CD4-positive, alpha-beta T cell treated with Interleukin-10 for 1 hour (primary cell): ENCODE measurements at places on chromosomes 12 and 14.
A peak's percentile ranks its signal among the peaks of the same experiment; 100 is the strongest.

DNA sequence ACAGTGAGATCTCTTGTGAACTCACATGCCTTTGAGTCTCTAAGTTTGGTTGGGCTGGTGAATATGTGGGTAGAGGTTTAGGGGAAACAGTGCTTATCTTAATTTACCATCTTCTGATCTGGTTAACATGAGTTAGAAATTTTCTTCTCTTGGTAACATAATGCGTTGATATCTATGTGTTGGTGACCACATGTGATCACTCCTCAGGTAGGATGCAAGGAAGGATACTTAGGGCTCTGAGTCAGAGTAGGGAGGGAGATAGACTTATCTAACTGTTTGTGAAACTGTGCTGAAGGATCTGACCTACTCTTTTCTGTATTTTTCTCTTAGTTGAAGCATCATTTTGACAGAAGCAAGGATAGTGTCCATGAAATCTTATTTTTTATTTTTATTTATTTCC, 23.1 kb downstream of the FAM234B start:
- DNase-seq = no peak

GRCh38 chr14:38618514-38618913, 362.6 kb upstream of the CLEC14A start:
- no peak for DNase-seq

DNA sequence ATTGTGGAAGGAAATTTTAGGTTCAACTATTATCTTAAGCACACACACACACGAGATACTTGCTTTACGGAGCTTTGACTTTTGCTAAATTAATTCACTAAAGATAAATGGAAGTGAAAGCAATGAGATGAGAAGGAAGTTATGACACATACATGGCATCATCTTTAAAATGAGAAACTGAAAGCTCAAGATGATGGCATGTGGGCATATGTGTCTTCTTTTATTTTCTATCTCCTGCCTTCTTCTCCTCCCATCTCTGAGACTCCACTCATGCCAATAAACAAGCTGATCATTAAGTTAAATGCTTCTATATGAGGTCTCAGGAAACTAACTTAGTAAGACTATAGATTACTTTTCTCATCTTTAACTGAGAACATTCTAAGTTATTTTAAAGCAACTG, 216.7 kb downstream of the MED13L start:
- peak; percentile 47 for DNase-seq

- DNase-seq = no peak
Observed at GRCh38 chr14:76465664-76466063, 89.7 kb downstream of the ESRRB start.

DNA sequence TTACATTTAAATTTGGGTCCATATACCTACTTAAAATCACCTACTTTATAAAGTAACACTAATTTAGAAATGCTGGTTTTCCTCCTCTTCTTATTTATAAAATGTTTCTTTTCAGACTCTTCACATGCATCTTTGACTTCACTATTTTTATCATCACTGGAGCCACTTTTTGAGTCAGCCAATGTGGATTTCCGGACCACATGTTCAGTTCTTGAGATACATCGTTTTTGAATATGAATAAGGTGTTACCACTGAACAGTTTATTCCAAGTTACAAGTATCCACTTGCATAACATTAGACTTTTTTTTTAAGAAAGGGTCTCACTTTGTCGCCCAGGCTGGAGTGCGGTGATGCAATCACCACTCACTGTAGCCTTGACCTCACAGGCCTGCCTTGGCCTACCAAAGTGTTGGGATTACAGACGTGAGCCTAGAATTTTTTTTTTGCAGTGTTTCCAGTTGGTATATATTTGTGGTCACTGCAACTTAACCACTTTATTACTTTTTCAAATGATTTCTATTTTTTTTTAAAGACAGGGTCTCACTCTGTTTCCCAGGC, 5.7 kb downstream of the FNTB start:
- no peak for DNase-seq

DNA sequence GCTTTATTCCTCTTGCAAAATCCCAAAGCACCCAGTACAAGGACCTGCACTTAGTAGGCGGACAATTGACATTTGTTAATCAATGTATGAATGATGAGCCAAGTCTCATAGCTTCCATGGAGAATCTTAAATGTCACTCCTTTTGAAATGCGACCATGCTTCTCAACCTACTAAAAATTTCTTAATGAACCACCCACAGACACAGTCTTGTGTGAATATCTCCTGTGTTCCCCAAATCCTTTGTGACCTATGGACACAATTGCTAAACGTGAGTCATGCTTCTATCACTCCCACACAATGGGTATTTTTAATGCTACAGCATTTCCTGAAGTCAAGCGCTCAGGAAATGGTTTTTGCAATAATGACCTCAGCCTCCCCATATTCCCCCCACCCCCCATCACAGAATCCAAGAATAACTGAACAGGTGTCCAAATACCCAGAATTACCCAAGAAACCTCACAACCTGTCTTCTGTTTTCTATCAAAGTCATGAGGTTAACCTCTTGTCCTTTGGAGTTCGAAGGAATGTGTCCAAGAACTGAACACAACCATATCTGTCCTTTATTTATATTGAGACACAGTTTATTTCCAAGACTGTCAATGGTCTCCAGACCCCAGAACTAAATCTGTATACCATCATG, 163.6 kb upstream of the PLEKHG7 start:
- peak; percentile 50 for DNase-seq

- no peak for DNase-seq
Observed at GRCh38 chr14:104521816-104522745, 57.5 kb upstream of the C14orf180 start.

DNA sequence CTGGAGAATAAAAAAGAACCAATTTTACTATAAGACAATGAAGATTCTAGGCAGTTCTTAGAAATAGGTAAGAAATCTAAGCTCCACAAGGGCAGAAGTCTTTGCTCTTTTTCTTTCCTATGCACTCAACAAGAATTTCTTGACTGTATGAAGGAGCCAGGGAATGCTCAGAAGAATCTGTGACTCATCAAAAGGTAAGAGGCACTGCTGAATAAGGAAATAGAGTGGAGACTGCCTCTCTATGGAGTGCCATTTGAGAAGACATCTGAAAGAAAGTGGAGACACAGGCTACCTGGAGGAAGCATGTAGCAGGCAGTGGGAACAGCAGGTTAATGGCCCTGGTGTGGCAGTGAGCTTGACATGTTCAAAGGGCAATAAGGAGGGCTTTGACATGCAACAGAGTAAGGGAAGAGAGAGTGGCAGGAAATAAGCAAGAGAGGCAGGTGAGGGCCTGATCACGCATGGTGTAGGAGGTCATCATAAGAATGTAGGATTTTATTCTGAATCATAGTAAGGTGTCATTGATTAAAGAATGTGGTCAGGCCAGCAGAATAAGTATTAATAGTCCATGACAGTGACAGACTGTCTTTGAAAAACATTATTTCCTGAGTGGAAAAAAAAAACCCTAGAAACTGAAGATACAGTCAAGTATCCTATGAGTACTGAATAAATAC, 446.7 kb upstream of the GARIN6 start:
- no peak for DNase-seq

DNA sequence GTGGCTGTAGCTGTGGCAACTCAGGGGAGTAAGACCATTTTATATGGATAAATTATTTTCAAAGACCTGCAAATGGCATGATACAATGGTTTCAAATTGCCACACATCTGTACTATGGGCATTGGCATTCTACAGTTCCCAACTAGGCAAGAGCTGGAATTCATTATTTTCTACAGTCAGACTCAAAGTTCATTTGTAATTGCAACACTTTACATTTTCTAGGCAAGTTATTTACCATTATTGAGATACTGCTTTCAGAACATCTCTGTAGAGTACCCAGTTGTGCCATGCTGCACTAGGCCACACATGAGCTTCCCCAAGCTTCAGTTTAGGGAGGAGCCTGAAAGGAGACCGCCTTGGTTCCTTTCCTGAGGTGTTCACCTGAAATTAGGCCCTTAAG, 8.0 kb upstream of the ATG14 start:
- no peak for DNase-seq

- no peak for DNase-seq
Observed at GRCh38 chr12:75959060-75959459, 72.5 kb downstream of the PHLDA1 start.

GRCh38 chr14:23933108-23933741, 20.3 kb upstream of the DHRS4 start:
- no peak for DNase-seq

GRCh38 chr12:54352022-54352531, 12.2 kb downstream of the GPR84 start:
- DNase-seq = peak; percentile 26

DNA sequence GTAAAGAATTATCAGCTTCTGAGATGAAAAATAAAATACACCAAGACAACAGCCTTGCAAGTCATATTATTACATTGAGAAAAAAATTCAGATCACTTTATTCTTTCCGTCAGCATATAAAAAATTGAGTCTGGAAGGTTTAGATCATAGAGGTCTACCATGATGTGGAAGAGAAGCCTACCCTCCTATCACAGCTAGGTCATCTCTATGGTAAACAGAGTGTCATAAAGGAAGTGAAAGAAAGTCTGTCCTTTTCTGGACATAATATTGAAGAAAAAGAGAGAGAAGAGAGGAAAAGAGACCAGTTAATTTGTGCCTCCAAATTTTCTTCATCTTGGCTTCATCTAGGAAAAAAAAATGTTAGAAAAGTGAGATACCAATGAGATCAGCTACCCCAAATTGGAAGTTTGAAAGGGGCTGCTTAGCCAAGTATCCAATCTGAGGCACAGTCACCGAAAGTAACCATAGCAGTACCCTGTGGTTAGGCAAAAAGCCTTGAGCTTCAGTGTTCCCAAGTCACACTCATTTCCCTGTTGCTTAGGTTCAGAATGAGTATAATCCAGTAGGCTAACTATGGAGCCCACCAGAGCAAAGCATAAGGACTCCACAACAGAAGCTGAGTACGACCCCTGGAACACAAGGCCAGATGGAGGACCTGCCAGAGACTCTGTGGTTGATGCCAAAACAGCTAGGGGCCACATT, 38.1 kb downstream of the DUSP6 start:
- DNase-seq = no peak

- no peak for DNase-seq
Observed at GRCh38 chr14:65594153-65594881, 181.8 kb downstream of the FUT8 start.

- DNase-seq = no peak
Observed at GRCh38 chr12:77941401-77941800, 110.7 kb downstream of the NAV3 start.

GRCh38 chr12:107287436-107288413, 194.4 kb upstream of the CRY1 start:
- peak; percentile 17 for DNase-seq

- DNase-seq = no peak
Observed at GRCh38 chr14:21352587-21352986, 31.2 kb downstream of the SUPT16H start.

DNA sequence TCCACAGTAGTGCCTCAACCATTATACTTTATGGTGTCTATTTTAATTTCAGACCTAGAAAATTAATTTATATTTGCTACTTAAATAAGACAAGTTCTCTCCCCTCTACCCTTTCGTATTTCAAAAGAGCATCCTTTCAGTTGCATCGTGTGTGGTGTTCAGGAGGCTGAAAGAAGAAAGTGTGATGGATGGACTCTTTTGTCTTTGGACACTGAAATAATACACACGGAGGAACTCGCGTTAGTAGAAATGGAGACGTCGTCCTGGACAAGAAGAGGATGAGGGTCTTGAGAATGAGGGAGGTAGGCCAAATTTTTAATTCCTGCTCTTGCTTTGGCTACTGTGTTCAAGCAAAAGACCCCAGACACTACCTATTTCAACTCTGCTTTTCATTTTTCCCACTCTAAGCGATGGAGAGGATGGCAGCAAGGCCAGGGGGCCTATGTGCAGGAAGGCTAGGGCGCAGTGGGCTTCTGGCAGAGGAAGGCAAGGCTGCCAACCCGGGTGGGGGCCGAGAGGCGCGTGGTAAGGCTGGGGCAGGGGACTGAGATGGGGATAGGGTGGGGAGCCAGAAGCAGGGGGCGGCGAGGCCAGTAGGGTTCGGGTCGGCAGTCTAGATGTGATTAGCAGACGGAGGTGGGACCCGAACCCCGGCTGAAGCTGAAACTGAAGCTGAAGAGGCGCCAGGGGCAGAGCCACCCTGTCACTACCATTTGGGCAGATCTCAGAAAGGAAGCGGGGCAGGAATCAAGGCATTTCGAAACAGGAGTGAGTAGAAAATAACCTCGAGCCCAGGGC, 722 bp downstream of the TMED8 start:
- no peak for DNase-seq

GRCh38 chr14:39731912-39732311, 299.7 kb upstream of the FBXO33 start:
- DNase-seq = no peak

- no peak for DNase-seq
Observed at GRCh38 chr12:50390316-50390741, 6.1 kb downstream of the FAM186A start.
